ENCODE measurements at places on chromosomes 2 and 18.

- no peak for DNase-seq
Observed at GRCh38 chr2:3885629-3886628, 182.6 kb downstream of the DCDC2C start.

DNA sequence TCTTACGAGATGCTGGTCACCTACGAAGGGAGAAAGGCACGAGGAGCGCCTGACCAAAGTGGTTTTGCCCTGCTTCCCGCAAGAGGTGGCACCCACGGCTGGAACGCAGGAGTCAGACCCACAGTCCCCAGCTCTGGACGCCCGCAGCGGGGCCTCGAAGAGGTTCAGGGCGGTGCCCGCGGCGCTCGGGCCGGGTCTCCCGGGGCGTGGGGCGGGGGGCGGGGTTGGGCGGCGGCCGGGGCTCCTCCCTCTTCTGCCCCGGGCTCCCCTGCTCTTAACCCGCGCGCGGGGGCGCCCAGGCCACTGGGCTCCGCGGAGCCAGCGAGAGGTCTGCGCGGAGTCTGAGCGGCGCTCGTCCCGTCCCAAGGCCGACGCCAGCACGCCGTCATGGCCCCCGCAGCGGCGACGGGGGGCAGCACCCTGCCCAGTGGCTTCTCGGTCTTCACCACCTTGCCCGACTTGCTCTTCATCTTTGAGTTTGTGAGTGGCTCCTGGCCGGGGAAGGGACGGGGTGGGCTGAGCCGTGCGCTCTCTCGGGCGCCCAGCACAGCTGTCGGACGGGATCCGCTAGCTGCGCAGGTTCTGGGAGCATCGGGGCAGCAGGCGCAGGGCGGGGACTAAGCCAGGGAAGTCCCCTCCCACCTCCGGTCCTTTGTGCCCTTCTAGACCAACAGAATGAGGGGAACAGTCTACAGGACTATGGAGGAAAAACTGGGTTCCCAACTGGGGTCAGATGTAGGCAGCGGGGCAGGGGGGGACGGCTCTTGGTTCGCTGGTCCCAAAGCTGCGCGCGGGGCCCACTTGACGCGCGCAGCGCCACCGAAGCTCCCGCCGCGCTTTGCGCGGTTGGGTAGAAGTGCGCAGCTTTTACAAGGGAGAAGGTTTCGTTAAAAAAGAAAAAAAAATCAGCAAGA is at the start of gene MAL:
Gene MAL (plus strand): TSS at position 303 of the 914 bp plus-strand sequence. CDS start 85 bp downstream, at position 388.
- DNase-seq: no peak

DNA sequence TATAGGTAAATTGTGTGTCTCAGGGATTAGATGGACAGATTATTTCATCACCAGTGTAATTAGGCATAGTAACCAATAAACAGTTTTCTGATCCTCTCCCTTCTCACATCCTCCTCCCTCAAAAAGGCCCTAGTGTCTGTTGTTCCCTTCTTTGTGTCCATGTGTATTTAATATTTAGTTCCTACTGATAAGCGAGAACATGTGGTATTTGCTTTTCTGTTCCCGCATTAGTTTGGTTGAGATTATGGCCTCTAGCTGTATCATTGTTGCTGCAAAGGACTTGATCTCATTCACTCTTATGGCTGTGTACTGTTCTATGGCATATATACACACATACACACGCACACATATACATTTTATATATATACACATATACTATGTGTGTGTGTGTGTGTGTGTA is 866.2 kb downstream of the CCDC85A start:
- DNase-seq: no peak

GRCh38 chr18:30889519-30890301 is 152.8 kb downstream of the DSC3 start:
- peak; percentile 20 for DNase-seq

- no peak for DNase-seq
Observed at GRCh38 chr2:212536817-212537725, 1.5 kb downstream of the ERBB4 start.

DNA sequence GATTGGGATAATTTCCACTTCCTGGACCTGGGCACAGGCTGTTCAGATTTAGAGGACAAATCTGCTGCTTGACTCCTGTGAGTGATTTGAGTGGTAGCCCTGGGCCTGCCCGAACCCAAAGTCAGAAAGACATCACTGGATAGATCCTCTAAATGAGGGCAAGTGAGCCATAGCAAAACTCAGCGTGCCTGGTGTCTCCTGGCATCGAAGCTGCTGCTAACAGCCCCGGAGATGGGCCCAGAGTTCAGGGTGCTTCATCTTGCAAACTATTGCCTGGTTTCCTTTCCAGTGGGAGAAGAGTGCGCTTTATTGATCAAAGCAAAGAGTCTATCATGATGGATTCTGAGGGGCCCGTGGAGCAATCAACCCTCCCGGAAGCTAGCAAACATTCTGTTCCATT is 153.1 kb upstream of the KLHL29 start:
- DNase-seq: no peak

GRCh38 chr2:42021464-42021863 is 26.4 kb upstream of the PKDCC start:
- no peak for DNase-seq

GRCh38 chr2:21379140-21379539 is 255.4 kb downstream of the TDRD15 start:
- no peak for DNase-seq

GRCh38 chr18:8063733-8064132 is 496.6 kb downstream of the PTPRM start:
- DNase-seq: no peak

DNA sequence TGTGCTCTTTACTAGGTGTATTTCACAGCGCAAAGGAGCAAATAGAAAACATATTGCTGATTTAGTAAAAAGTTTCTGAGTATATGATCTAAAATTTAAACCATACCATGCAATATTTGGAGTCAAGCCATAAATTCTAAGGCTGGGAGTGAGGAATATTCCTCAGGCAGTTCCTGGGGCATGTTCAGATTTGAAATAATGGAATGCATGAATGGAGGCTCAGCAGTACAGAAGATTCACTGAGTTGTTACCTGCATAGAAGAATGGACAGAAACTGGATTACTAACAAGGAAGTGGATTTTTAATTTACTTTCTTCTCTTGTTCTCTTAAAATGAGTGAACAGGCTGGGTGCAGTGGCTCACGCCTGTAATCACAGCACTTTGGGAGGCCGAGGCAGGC is 441.0 kb upstream of the MAP2 start:
- no peak for DNase-seq

DNA sequence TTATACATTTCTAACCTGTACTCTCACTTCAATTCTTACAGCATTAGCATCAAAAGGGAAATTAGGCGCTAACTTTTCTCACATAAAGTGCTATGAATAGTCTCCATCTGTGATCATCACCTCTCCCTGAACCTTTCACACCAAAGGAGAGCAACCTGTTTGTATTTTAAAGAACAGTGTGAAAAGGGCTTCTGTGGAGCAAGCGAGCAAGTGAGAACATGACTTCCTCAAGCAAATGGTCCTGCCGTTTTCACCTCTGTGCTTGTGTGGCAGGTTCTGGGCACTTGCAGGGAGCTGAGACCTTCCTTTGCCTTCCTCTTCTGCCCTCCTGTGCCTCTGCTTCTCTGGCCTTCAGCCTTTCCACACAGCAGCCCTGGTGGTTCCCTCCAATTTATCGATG is 51.9 kb downstream of the TGFA start:
- DNase-seq: no peak

DNA sequence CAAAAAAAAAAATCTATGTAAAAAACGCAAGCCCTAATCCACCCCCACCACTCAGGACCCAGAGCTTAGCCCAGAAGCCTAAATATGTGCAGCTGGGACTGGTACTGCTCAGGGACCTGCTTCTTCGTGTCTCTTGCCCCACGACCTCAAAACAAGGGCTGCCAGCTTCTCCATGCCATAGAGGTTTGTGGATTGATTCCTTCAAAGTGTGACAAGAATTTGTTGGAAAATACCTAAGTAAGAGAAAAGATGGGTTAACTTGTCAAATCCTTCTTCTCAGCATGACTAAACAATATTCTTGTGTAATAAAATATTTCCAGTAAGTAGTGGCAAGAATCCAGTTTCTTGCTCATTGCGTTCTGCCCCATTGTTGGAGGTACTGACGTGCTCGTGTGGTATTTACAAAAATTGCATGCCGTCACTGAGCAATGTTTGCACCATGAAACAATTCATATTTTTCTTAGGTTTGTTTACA is 825 bp upstream of the SCYGR1 start:
- peak; percentile 100 for DNase-seq

GRCh38 chr2:30629866-30630265 is 177.4 kb downstream of the CAPN13 start:
- DNase-seq: no peak

- DNase-seq: no peak
Observed at GRCh38 chr2:97731274-97732020, 18.1 kb downstream of the ZAP70 start.

GRCh38 chr2:197377670-197378069 is 57.2 kb downstream of the SF3B1 start:
- DNase-seq: no peak

- no peak for DNase-seq
Observed at GRCh38 chr2:221096706-221097567, 475.2 kb downstream of the EPHA4 start.

DNA sequence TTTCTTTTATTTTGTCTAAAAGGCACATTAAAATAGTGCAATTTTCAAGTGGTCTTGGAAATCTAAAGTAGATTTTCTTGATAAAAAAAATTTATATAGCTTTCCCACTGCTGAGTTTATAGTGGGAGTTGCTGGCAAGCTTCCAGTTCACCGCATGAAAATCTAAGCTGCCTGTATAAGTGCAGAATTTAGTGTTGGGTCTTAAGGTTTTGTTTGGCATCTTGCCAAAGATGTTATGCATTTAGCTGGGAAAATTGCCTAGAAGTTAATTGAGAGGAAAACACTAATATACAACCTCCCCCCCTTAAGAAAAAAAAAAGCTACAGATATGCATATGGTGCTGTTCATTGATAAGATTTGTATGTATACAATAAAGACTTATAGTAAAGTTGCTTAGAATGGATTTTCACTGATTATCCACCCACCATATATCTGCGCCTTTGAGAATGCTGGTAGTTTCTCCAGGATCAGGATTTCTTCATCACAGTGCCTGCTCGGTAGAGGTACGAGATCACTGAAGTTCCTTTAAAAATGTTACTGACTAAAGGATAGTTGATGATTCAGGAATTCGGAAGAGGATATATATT is 803.2 kb upstream of the POU3F3 start:
- DNase-seq: no peak

DNA sequence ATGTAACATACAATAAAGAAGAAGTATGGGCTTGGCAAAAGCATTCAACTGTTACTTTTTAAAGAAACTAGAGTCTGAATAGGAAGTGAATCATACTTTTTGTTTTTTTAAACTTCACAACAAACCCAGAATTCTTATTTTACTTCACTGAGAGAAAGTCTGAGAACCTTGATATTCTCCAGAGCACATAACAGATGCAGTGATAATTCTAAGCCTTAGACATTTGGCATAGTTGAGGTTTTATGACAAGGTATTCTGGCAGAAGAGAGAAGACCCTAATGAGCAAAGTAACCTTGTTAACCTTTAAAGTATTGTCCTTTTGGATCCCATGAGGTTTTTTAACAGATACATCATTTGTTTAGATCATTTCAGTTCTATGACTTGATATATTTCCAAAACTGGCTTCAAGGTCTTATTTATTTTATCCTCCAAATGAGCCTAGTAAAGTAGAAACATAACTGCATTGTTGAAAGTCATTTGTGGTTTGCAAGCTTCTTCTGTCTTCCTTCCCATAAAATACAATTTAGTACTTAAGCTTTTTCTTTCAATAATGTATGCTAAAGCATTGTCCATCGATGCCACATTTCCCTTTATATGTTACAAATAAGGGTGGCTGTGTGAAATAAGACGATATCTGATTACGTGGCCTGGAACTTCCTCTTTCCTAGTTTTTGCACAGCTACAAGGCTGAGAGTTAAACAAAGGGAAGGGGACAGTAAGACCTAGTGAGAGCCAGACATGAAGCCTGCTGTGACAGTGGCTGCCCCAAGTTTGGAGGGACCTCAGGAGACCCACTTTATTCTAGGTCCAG is 86.1 kb upstream of the ITPRID2 start:
- no peak for DNase-seq

- DNase-seq: no peak
Observed at GRCh38 chr2:30492619-30493018, 45.6 kb downstream of the LCLAT1 start.

- DNase-seq: no peak
Observed at GRCh38 chr2:18820966-18821365, 231.6 kb upstream of the NT5C1B start.

DNA sequence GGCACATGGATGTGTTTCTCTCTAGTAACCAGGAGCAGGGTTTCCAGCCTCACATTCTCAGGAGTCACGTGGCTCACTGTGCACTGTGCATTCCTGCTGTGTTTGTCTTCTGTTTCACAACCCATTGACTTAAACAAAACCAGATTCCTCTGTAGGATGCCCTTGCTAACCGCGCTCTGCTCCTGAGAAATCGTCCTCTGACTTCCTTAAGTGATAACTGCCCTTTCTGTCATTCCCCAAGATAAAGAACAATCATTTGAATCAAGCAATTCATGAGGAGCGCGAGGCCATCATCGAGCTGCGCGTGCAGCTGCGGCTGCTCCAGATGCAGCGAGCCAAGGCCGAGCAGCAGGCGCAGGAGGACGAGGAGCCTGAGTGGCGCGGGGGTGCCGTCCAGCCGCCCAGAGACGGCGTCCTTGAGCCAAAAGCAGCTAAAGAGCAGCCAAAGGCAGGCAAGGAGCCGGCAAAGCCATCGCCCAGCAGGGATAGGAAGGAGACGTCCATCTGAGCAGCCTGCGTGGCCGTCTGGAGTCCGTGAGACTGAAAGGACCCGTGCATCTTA is 60.2 kb downstream of the RALBP1 start:
- DNase-seq: no peak

Data from NCI-H460 (cell line).